Fibroblast of gingiva (primary cell): ENCODE measurements at places on chromosomes 12 and 14.

DNA sequence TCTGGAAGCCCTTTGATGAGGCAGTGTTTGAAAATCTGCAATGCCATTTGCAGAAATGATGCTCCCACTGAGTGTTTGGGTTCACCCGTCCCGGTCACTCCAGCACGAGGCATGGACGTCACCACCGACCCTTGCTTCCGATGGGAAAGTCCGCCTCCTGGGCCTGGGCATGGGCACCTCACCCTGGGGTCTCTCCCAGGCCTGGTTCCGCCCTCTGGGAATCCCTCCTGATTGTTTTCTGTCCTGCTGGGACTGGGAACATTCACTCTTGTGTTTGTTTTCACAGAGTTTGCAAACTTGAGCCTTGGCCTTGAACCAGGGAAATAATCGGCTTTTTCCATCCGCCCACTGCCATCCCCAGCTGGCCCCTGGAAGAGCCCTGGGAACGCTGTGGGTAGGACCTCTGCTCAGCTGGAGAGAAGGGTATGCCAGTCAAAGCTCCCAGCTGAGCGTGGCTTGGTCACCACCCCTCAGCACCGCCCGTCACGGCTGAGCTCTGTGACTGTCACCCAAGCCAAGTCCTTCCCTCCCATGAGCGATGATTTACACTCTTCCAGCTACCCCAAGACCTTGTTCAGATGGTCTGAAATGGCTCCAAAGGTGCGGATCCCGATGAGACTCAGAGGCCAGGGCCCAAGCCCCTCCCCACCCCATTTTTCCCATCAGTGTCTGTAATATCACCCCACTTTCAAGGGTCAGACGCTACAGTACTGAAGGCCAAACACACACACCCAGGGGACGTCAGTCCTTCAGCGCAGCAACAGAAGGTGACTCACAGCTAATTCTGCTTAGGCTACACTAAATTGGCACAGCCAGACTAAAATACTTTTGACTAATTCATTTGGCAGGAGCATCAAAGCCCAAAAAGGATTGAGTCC lies 34.1 kb upstream of the FZD10 start:
- peak; percentile 6 for DNase-seq

DNA sequence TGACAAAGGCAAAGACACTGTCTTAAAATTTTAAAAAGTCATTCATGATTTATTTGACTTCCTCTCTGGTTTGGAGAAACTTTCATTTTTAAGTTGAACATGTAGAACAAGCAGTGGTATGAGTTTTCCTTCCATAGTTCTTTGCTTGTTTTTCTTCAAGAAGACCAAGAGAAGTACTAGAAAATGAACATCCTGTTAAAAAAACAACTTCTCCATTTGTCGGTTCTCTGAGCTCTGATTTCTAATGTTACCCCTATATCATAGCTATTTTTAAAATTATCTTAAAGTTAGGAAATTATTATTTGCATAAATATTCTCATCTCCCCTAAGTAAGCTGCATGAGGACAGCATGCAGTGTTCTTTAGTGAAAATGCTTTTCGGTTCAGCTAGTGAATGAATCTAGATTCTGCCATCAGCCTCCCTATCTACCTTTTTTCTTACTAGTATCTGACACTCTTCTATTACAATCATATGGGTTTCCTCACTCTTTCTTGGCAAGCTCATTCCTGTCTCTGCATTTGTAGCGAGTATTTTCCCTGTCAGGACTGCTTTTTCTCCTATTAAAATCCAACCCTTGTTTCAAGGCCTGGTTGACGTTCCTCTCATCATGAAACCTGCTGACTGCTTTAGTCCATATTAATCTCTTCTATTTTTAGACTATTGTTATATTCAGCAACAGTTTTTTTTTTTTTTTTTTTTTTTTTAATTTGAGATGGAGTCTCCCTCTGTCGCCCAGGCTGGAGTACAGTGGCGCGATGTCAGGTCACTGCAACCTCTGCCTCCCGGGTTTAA lies 15.8 kb downstream of the DIP2B start:
- no peak for DNase-seq

GRCh38 chr14:55136885-55137786 lies 8.1 kb downstream of the LGALS3 start:
- peak; percentile 79 for DNase-seq

- DNase-seq, result peak; percentile 41
Observed at GRCh38 chr14:77882636-77883035, 82.7 kb downstream of the ADCK1 start.

DNA sequence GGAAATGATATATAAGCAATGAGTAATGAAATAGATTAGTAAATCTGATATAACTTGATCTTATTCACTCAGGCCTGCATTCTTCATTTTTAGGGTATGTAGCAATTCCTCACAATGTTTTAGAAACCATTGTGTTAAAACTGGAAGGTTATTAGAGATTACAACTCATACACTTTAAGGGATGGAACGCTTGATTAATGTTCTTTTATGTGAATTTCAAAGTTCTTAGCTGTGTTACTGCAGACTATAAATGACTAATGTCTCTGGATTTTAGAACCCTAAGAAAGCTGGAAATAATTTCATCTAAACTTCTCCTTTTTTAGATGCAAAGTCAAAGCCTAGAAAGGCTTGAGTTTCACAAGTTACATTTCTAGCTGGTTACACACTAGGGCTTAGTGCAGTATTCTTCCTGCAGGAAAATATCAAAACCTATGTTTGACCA lies 148.2 kb upstream of the CLEC14A start:
- DNase-seq, result peak; percentile 36

DNA sequence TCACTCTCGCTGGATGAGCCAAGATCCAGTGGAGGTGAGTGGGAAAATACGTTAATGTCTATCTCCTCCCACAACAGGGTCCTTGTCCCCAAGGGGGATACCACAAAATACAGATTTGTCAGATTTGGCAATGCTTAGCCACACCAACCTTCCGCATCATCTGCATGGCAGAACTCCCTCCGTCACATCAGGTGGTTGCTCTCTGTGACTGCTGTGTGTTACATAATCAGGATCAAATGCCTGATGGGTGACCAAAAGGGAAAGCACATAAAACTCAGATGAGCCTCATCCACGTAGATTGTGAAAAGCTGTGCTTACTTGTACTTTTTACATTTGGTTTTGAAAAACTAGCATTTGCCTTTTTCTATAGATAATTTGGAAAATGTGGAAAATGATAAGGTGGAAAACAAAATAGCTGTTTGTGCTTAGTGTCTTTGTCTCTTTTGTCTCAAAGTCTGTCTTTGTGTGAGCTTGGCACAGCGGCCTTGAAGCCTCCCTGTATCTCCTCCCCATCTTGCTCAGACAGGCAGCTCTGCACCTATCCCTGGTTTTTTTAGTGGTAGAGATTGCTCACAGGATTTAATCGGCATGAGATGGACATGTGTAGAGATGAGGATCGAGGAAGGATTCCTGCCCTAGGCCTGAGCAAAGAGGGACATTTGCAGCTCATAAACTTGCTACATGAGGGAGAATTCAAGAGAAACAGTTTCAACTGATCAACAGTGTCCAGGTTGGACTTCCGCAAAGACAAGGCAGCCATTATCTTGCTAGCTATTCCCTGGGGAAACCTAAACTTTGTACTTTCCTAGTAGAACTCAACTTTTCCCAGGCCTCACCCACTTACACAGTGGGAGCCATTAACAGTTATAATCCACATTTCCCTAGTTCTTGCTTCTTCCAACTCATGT lies 3.6 kb upstream of the FGF6 start:
- no peak for DNase-seq
